ENCODE measurements at places on chromosomes 7 and 10.

DNA sequence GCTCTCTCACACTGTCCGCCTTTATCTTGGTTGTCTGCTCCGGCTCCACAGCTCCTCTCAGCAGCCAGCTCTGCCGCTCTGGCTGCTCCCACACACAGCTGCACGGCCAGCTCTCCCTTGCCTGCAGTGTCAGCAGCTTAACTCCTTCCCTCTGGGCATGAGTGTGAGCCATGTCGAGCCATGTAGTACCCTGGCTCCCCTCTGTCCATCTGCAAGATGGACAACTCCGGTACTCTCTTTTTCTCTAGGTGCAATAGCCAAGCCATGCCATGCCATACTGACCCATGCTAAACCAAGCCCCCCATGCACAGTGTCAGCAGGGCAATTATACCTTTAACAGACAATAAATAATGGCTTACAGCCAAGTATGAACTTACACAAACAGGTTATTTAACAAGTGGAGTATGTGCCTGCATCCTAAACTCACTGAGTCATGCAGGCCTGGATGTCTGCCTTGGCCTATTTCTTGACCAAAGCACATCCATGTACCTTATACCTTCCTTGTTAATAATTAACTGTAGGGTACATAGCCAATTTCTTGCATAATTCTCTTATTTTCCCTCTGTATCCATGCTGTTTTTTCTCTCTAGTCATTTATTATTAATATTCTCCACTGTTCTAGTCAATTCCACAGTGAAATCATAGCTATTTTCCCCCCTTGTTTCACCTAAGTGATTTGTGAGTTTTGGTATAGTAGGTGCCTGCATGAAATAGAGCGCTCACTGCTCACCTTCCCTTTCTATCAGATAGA is 170.9 kb downstream of the CDK14 start:
- no peak for DNase-seq

GRCh38 chr10:87928996-87929395 is 65.6 kb downstream of the PTEN start:
- DNase-seq: no peak

GRCh38 chr10:76329891-76330575 is 898.6 kb downstream of the LRMDA start:
- DNase-seq: no peak

- no peak for DNase-seq
These were observed 143.7 kb downstream of the FZD1 start for GRCh38 chr7:91407942-91408341.

- no peak for DNase-seq
These were observed 57.0 kb downstream of the CALD1 start for GRCh38 chr7:134836447-134836846.

DNA sequence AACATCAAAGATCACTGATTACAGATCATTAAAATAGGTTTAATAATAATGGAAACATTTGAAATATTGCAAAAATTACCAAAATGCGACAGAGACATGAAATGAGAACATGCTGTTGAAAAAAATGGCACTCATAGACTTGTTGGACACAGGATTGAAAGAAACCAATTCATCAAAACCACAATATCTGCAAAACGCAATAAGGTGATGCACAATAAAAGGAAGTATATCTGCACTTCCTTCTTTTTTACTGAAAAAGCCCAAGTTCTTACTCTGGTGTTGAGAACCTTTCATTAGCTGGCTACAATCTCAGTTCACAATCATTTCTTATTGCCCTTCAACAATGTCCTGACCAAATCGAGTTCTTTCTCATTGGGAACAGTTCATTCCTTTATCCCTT is 28.7 kb downstream of the TMEM106B start:
- DNase-seq: no peak

DNA sequence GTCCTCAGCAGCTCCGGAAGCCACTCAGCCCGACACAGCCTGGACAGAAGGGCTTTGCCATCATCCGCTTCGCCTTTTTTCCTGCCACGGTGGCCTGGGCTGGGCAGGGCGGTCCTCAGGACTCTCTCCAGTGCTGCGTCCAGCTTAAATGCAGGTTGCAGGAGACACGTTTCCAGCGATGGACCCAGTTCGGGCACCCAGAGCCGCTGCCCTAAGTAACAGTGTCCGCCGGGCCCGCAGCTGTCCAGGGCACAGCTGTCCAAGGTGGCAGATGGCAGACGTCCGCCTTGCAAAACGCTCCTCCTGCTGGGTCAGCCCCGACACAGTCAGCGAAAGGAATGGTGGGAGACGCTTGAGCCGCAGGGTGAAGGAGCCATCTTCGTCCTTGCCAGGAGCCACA is 37.0 kb upstream of the FOXL3 start:
- no peak for DNase-seq

- no peak for DNase-seq
These were observed 13.4 kb downstream of the HEPACAM2 start for GRCh38 chr7:93212881-93213280.
